ENCODE measurements at places on chromosomes 5 and 9.

DNA sequence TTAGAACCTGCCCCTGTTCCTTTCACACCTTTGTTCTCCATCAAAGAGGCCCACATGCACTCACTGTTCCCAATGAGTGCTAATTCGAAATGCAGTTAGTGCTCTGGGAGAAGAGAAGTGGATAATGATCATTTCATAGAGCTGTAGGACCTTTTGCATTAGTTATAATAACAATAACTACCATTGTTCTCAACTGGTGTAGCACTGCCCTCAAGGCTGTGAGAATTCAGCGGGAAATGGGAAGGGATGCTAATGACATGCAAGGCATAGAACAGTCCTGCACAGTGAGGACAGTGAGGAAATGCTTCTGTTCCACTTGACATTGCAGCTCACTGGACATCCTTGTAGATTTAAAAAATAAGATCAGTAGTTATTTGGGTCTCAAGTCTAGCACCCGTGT is 187.4 kb downstream of the FBXL7 start:
- DNase-seq: no peak

DNA sequence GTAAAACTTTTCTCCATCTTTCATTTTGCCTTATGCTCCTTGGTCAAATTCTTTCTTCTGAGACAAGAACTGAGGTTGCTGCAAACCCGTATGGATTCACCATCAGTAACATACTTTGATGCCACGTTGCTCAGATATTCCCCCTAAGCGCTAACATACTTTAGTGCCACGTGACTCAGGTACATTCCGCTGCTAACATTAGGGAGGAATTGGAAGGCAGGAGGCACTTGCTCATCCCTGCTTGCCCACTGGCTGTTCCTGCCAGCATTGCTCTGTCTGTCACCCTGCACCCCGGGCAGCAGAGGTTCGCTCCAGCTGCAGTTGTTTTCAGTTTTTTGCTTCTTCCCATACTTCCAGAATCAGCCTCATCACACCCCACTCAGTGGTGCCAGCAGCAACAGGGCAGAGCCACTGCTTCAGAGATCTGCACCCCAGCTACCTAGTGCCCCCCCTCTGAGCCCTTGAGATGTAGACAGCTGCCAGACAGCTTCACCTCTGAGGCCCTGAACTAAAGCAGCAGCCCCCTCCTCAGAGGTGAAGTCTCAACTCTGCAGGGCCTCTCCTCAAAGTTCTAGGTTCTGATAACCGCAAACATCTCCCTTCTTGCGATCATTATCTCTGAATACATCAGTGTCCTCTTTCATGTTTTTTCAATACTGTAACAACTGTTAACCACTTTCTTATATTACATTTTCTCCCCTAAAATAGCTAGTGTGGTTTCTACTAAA is 228.0 kb upstream of the KIF2A start:
- DNase-seq: no peak

GRCh38 chr9:70542311-70542931 is 128.0 kb upstream of the KLF9 start:
- no peak for DNase-seq

GRCh38 chr9:133347515-133347984 is 381 bp downstream of the MED22 start:
- DNase-seq: peak; percentile 73

DNA sequence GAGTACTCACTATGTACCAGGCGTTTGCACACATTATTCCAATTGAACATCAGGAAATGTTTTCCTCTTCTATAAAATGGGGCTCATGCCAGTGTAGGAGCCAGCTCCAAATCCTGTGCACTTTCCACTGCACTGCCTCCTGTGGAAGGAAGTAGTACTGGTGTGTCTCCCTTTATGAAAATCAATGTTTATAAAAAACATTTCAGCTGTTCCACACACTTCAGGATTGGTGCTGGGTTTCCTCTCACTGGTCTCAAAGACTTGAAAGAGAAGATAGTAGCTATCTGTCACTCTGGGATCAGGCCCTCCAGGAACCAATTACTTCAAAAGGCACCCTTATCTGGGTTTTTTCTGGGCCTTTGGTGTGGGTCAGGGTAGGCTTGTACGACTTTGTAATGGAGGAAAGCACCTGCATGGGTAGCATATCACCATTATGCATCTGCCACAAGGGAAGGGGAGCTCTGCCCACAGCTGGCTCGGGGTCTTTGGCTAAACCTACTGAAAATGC is 32.5 kb downstream of the RAB14 start:
- peak; percentile 55 for DNase-seq

GRCh38 chr9:125341566-125341965 is 79.9 kb downstream of the GAPVD1 start:
- DNase-seq: peak; percentile 64

- DNase-seq: no peak
These were observed 300.8 kb upstream of the PANK3 start for GRCh38 chr5:168879929-168880328.

- no peak for DNase-seq
These were observed 132.0 kb downstream of the CRB2 start for GRCh38 chr9:123487944-123488548.

Data from DMS53 (cell line).